ENCODE measurements at places on chromosomes 12 and 14. TPM values are rescaled to one million over a fixed set of nuclear protein-coding genes. Genes with fewer than 3 reads are reported as not detected.

GRCh38 chr12:132602572-132603239, 7.7 kb downstream of the LRCOL1 start:
- DNase-seq: no peak

Gene HOTAIR
- 1.4 TPM for total RNA-seq

- DNase-seq: no peak
These were observed 4.7 kb upstream of the PFDN5 start for GRCh38 chr12:53290661-53291060.

- DNase-seq: no peak
These were observed 3.5 kb downstream of the ACRBP start for GRCh38 chr12:6643569-6644256.

DNA sequence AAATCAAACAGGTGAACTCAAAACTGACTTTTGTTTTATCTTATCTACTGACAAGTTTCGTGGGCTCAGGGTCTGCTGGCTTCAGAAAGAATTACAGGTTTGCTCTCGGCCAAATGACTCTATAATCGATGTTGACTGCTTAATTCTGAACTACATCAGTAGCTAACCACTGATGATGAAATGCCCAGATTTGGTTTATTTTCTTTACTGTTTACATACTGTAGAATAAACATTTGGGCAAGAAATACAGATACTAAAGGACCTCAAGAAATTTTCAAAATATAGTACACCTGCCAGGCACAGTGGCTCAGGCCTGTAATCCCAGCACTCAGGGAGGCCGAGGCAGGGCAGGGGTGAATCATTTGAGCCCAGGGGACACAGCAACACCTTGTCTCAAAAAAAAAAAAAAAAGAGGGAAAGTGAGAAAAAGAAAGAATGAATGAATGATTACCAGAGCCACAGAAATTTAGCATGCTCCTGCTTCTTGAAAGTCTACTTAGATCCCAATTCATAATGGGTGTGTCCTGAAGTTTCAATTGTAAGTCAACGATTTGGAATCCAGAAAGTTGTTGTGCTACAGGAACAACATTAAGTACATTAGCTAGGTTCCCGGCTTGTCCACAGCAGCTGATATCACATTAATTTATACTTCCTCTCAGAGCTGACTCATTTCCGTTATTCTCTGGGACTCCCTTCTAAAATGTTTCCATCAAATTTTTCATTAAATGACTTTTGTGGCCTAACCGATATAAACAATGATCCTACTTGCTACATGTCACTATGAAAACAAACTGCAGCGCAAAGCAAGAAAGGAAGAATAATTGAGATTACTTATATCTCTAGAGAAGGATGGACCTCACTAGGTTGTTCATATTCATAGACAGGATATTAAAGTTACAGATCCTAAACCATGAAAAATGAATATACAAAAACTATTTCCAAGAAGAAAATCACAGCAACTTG, 134.3 kb downstream of the MED13L start:
- DNase-seq: no peak
